Brain microvascular endothelial cell (primary cell): ENCODE measurements at places on chromosomes 11 and 22.

DNA sequence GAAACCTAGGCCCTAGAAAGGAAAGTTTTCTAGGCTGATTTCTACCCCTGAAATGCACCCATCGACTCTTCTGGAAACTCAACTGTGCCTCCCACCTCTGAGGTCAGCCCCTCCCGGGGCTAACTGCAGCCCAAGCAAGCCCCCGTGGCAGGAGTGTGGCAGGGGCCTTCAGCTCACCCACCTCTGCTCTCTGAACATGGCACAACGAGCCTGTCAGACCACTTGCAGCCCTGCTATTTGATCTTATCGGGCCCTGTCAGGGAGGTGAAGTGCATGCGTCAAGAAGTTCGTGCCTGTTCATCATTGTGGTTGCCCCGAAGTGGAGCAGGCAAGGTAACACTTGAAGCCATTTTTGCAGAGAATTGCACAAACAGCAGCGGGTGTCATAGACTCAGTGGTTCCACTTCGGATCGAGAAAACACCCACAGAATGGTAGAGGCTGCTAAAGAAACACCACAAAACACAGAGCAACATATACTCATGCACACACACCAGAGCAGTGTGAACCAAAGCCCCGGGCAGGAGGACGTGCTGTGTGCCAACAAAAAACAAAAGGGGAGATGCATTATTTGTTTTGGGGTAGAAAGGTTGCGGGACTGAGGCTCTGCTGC lies 262.7 kb downstream of the ETS1 start:
- no peak for DNase-seq

DNA sequence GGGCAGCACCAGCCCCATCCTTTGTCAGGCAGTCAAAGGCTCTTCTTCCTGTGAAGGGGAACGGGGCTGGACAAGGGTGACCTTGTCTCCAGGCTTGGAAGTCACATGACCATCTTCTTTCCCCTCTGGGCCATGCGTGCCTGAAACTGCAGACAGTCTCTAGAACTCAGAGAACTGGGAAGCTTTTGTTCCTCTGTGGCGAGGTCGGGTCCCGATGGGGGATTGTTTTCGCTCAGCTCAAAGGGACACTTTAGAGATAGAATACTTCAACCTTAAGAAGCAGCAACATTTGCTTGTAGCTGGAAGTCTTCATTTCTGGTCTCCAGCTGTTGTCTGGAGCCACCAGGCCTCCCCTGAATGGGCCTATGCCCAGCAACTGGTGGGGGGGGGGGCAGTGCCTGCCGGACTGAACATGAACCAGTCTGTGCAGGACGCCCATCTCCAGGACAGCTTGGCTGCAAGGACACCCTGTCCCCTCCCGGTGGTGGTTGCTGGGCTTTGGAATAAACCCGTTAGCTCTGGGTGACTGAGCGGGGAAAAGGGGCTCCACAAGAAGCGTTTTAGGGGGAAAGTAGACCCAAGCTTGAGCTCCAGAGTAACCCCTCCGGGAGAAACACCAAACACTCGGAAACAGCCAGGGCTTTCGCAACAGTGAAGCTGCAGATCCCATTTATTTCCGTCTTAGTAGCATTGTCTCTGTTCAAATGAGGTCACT lies 55.7 kb upstream of the EMID1 start:
- no peak for DNase-seq

DNA sequence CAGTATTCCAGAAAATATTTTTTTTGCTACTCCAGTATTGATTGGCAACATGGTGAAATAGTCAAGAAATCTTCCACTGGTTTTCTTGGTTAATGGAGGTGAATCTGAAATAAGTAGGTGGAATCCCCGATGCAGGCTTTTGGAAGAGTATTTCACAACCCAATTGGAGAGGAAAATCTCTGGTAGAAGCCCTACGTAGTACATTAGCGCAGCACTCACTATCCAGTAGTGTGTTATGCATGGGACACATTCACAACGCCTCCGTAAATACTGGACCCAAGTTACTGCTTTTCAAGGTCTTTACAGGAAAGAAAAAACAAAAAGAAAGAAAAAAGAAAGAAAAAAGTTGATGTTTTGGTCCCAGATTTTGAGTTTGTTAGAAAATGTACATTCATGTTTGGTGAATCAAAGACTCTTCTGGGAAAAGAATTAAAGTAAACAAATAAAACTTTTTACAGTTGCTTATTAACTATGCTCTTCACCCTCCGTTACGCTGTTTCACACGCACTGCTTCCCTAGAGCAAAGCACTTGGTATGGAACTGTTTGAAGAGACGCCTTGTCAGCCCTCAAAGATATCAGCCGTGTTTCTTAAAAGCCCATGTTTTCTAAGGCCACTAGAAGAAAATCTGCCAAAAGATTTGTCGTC lies 170.4 kb upstream of the CTSC start:
- no peak for DNase-seq

- no peak for DNase-seq
These were observed 8.8 kb downstream of the POU2F3 start for GRCh38 chr11:120248551-120249278.

GRCh38 chr22:36232715-36233401 lies 6.5 kb downstream of the APOL2 start:
- DNase-seq, result no peak

DNA sequence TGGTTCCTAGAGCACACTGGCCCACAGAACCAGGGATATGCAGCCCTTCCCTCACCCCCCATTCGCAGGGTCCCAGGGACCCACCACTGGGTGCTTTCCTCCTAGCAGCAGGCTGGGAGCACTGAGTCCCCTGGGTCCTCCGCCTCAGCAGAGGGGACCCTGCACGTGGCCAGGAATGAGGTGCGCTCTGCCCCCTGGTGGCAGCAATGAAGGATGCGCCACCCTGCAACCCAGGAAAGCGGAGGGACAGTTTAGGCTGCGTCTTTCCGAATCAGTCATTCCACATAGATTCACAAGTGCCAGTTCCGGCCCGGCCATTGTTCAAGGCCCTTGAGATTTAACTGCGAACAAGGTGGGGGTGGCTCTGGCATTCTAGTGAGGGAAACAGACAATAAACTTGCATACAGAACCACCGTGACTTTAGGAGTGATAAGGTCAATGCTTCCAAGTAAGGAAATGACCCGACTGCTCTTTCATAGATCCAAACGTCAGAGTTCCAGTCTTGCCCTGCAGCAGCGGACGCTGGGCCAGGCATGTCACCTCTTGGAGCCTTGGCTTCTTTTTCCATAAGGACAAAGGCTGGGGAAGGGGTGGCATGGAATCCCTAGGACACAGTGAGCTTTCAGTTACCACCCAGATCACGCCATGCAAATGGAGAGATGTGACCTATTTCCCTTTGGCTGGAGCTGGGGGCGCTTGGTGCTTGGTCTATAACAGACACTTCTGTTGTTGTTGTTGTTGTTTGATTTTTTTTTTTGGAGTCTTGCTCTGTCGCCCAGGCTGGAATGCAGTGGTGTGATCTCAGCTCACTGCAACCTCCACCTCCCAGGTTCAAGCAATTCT lies 7.7 kb downstream of the RIN1 start:
- peak; percentile 62 for DNase-seq

DNA sequence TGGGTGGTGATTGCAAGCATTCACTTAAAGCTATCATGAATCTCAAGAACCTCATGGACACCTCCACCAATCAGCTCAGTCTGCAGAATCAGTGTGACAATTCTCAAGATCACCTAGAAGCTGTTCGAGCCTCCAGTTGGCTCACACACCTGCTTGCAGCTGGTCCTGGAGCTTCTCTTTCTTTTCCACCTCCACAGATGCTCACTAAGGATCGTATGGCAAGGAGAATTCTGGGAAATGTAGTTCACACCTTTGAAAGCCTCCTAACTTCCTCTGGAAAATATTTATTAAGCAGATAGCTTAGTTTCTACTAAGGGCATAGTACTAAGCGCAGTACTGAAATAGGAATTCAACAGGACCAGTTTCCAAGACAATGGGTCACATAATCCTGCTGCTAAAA lies 26.2 kb downstream of the FSHB start:
- no peak for DNase-seq

DNA sequence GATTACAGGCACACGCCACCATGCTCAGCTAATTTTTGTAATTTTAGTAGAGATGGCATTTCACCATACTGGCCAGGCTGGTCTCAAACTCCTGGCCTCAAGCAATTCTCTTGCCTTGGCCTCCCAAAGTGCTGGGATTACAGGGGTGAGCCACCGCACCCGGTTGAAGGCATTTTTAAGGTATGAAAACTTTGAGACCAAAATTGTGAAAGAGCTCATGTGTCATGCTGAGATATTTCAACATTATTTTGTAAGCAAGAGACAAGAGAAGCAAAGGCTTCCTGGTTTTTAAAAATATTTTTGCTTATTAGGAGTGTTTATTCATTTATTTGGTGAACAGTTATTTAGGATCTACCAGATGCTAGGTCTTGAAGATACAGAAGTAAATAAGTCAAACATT lies 6.8 kb downstream of the NHERF4 start:
- DNase-seq, result no peak

DNA sequence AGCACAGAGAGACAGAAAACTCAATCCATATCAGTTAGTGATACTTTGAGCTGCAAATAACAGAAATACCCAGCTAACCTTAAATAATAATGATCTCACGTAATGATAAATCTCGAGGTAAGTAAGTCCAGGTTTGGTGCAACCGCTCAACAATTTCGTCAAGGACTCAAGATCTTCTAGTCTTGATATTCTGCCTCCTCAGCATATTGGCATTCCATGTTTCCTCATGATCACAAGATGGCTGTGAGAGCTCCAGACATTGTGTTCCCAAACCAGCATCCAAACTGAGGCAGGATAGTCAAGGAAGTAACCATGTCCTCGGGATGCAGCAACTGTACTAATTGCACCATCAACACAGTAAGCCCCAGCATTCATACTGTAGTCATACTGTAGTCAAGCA lies 7.5 kb upstream of the LARGE1 start:
- DNase-seq, result no peak

GRCh38 chr11:34363363-34364084 lies 5.7 kb upstream of the ABTB2 start:
- no peak for DNase-seq

- DNase-seq, result no peak
These were observed 724.2 kb downstream of the NTM start for GRCh38 chr11:132094598-132094997.

- no peak for DNase-seq
These were observed 2.0 kb downstream of the MYH9 start for GRCh38 chr22:36385491-36386350.

- no peak for DNase-seq
These were observed 17.7 kb downstream of the APLP2 start for GRCh38 chr11:130087294-130087926.

DNA sequence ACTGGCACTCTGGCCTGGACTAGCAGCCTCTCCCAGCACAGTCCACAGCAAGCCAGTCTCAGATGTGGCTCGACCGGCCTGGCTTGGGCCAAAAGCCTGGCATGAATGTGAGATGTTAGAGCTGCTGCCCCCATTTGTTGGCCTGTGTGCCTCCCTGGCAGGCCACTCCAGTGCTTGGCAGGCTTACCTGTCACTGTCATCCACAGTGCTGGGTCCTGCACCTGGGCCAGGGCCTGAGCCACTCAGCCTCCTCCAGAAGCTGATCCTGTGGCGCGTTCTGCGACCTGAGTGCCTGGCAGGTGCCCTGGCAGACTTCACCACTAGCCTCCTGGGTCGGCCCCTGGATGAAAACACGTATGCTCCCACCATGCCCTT lies 36.1 kb downstream of the RRP8 start:
- no peak for DNase-seq

- no peak for DNase-seq
These were observed 19.2 kb upstream of the ASPHD2 start for GRCh38 chr22:26409719-26410335.

DNA sequence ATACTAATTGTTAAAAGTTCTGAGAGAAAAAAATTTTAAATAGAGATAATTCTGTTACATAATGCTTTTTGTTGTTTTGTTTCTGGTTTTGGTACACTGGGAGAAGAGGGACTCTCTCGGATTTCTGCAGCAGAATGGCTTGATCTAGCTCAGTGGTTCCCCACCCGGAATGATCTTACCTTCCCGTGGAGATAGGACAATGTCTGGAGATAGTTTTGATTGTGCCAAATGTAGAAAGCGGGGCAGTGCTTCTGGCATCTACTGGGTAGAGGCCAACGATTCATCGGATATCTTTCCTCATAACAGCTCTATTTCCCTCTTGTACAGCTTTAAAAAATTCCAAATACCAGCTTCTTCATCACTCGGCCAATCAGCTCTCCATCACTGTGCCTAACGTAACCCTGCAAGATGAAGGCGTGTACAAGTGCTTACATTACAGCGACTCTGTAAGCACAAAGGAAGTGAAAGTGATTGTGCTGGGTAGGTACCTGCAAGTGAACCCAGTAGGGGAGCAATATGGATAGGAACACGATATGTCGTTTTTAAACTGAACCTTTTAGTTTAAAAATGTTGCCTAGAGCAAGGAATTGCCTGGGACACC lies 13.2 kb downstream of the CRTAM start:
- no peak for DNase-seq

DNA sequence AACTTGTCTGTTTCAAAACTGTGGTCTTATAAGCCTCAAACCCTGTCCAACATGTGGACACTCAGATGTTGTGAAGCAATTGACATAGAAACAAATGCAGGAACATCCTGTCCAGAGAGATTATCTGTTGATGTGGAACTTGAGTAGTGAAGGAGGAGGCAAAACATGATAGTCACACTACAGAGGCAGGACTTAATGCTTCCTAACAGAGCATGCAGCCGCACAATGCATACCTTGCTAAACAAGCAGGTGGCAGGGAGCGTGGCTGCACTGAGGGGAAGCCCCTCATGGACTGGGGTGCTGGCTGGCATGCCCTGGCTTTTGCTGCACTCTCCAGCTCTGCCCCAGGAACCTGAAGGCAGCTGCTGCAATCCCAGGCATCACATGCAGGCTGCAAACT lies 5.3 kb downstream of the C22orf39 start:
- no peak for DNase-seq

DNA sequence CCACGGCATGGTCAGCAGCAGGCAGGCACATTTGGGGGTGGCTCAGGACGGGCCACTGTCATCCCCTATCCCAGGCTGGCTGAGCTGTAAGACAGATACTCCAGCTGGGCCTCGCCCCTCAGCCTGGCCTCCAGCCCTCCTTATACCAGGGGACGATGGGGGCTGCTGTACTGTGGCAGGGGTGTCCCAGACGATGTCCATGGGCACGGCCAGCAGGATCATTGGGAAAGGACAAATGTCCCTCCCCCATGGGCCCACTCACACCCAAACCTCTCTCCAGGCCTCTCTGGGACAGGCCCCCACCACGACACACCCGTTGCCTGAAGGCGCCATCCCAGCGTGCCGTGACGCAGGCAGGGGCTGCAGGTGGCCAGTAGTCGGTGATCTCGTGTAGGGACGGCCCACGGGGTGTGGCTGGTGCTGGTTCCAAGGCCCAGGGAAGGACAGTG lies 1.5 kb upstream of the IL17REL start:
- no peak for DNase-seq

GRCh38 chr11:133903875-133904817 lies 52.6 kb downstream of the IGSF9B start:
- no peak for DNase-seq

GRCh38 chr11:62472063-62472884 lies 53.4 kb downstream of the SCGB1A1 start:
- DNase-seq, result no peak

GRCh38 chr11:8055091-8055835 lies 25.7 kb upstream of the TUB start:
- no peak for DNase-seq

GRCh38 chr11:47565340-47566148 lies at the start of gene PTPMT1:
PTPMT1 (plus strand) TSS chr11:47565599; CDS start chr11:47565623, 24 bp downstream.
- peak; percentile 58 for DNase-seq

- DNase-seq, result no peak
These were observed 12.5 kb downstream of the PHF21A start for GRCh38 chr11:46108751-46109150.
